ENCODE measurements at places on chromosomes 2 and 18. TPM values are rescaled to one million over a fixed set of nuclear protein-coding genes. Genes with fewer than 3 reads are reported as not detected.

DNA sequence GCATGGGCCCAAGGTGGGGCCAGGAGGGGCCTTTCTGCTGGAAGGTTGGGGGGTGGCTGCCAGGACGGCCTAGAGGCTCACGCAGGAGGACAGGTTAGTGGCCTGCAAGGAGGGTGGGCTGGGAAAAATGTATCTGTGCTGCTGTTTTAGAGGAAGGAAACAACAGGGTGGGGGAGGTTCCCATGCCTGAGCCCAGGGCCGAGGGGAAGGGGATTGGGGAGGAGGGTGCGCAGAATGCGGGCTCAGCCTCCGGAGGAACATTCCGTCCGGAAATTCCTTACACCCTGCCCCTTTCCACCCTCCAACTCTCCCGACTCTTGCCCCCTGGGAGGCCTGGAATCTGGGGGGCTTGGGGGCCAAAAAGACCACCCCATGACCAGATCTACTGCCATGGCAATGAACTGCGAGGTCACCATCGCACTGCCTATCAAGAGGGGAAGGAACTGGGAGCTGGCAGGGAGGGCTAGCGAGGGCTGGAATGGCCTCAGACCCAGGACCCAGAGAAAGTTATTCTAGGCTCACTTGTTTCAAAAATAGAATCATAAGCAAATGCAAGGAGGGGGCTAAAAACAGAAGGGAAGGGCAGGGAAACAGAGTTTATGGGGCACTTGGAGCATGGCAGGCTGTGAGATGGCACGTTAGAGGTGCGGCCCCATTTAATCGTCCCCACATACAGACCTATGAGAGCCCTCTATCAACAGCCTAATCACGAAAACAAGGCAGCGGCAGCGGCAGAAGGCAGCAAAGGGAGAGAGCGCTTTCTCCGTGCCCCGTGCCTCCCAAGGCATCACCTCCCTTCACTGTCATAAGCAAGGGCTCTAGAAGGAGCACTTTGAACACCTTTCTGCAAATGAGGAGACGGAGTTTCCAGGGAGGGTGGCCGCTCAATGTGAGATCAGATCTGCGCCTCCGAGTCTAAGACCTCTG lies 90.4 kb downstream of the TNS1 start:
- H3K27me3 ChIP-seq, result peaks cover 7% of the 10 kb centered on the region
- no peak for DNase-seq
- H3K4me1 ChIP-seq, result peaks cover 27% of the 10 kb centered on the region
- no peaks in the 10 kb centered on the region for H3K36me3 ChIP-seq
- peak overlapping the region; percentile 50 for H3K4me3 ChIP-seq

- H3K4me1 ChIP-seq, result peaks cover 5% of the 10 kb centered on the region
- DNase-seq, result no peak
- no peak overlapping the region for H3K4me3 ChIP-seq
- H3K27me3 ChIP-seq, result no peaks in the 10 kb centered on the region
Observed at GRCh38 chr2:14583059-14583458, 49.5 kb upstream of the LRATD1 start.

DNA sequence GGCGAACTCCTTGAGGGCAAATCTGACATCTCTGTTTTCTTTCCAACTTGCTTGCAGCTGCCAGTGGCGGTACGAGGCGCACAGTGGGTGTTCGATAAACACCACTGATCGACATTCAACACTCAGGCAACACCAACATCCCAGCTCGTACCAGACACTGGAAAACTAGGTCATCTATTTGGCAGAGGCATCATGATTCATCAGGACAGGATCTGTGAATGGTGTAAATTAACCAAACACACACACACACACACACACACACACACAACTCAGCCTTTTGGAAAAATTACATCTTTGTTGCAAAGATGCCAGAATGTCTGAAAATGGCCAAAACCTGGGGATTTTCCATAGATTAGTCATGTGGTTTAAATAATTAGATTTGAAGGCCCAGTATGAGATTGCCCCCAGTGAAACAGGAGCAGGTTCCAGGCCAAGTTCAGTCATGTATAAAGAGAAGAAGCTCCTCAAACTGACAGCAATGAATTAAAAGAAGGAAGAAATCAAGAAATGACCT lies 150.5 kb upstream of the NCKAP5 start:
- H3K4me3 ChIP-seq, result no peak overlapping the region
- H3K4me1 ChIP-seq, result 0 out of 2 replicates have a peak, but pooled peaks cover 3% of the 10 kb centered on the region
- DNase-seq, result no peak
- peaks cover 2% of the 10 kb centered on the region for H3K27me3 ChIP-seq
- 0 out of 2 replicates have a peak, but pooled peaks cover 3% of the 10 kb centered on the region for H3K36me3 ChIP-seq

- H3K4me1 ChIP-seq, result peaks cover 26% of the 10 kb centered on the region
- no peak for DNase-seq
- no peak overlapping the region for H3K27ac ChIP-seq
- no peaks in the 10 kb centered on the region for H3K27me3 ChIP-seq
- no peak overlapping the region for H3K4me3 ChIP-seq
Observed at GRCh38 chr2:191359133-191359532, 113.9 kb downstream of the MYO1B start.

DNA sequence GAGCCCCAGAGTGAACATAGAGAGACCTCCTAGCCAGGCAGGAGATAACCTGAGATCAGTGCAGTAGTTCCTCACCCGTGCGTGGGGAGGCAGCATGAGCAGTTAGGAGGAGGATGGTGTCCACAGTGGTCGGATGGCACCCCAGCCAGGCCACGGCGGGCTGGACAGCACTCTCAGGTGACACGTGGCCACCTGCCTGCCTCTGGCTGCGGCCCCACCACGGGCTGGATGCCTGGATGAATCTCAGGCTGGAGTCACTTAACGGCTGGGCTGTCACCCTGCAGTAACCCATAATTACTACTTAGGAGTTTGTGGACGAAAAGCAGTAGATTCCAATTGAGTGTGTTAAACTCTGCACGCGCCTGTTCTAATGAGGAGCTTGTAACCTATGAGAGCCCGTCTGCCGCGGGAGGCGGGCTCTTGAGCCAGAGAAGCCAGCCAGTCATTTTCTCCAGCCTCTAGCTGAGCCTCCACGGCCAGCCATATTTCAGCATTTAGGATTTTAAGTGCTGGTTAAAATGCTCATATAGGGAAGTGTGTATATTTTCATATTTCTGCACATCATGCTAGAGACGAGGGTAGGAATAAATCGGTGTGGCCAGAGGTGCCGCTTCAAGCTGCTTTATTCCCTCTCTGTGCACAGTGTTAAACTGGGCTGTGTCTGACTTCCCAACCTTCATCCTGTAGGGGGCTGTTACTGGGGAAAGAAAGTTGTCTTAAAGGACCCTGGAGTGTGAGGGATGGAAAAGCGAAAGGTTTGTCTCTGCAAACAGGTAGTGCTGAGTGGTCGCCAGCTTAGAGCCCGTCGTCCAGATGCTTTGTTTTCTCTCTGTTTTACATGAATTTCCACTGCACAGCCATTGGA lies 144.0 kb downstream of the GLI2 start:
- H3K4me3 ChIP-seq, result no peak overlapping the region
- H3K36me3 ChIP-seq, result no peaks in the 10 kb centered on the region
- 0 out of 2 replicates have a peak, but pooled peaks cover 2% of the 10 kb centered on the region for H3K27me3 ChIP-seq
- peaks cover 65% of the 10 kb centered on the region for H3K4me1 ChIP-seq
- 0 out of 2 replicates have a peak overlapping the region, but pooled peaks have one; percentile 32 for H3K27ac ChIP-seq

DNA sequence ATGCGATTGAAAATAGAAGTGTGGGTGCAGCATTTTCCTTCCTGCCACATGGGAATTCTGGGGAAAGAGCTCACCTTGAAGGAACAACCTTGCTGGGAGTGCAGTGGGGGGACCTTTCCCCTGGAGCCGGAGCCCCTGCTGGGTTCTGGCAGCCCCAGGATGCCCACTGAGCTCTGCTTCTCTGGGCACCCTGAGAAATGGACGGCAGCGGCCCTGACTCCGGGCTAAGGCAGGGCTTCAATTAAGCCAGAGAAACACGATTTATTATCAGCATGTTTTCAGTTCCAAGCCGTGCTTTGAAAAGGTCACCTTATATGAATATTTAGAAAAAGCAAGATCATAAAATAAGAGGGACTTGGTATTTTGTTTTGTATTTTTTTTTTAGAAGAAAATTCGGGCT lies 68.5 kb downstream of the KLHL29 start:
- H3K27me3 ChIP-seq, result no peaks in the 10 kb centered on the region
- H3K36me3 ChIP-seq, result no peaks in the 10 kb centered on the region
- H3K27ac ChIP-seq, result peak overlapping the region; percentile 41
- no peak overlapping the region for H3K4me3 ChIP-seq
- no peak for DNase-seq

- peaks cover 44% of the 10 kb centered on the region for H3K4me1 ChIP-seq
- peak; percentile 79 for DNase-seq
- no peak overlapping the region for H3K27ac ChIP-seq
- H3K27me3 ChIP-seq, result peaks cover 10% of the 10 kb centered on the region
- peak overlapping the region; percentile 81 for H3K4me3 ChIP-seq
Observed at GRCh38 chr2:79511320-79511951, 1.4 kb upstream of the CTNNA2 start.

DNA sequence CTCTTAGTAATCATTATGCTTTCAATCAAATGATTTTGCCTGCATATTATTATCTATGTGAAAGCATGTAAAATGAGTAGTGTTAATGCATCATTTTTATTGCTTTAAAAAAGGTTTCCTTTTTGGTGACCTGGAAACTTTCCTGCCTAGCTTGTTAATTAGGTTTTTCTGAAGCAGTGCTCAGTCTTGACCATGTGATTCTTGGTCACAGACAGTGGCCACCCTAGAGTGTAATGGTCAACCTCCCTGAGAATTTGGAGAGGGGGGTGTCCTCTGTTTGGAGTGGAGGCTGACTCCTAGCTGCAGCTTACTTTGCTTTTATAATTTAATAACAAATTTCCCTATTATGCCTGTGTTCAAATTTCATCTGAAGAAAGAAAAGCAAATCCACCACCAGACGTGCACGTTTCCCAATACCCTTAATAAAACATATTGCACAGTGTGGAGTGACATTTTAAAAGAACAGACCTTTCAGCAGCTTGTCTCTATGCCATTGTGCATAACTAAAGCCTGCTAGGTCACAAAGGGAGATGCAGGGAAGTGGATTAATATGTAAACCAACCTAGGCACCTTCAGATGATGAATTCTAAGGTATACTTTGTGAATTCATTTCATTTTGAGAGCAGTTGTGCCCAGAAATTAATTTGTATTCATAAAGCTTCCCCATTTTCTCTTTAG lies 130.6 kb downstream of the RPRM start:
- H3K27me3 ChIP-seq, result no peaks in the 10 kb centered on the region
- no peak overlapping the region for H3K4me3 ChIP-seq
- H3K4me1 ChIP-seq, result peaks cover 32% of the 10 kb centered on the region
- no peak for DNase-seq
- no peak overlapping the region for H3K27ac ChIP-seq
- peaks cover 7% of the 10 kb centered on the region for H3K36me3 ChIP-seq

DNA sequence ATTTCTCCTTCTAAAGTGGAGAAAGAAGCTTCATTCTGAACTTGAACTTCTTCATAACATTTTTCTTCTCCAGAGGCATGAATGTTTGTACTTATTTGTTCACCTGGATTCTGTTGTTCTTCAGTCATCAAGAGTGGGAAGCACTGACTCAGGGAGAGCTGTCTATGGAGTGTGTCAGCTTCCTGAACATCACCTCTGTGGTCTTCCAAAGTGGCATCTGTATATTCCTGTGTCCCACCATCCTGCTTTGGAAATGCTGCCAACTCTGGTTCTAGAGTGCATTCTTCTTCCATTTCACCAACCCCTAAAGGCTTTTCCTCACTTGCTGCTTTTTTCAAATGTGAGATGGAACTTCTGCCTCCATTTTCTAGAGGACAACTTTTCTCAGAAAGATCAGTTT lies 59.5 kb downstream of the TTN start:
- H3K36me3 ChIP-seq, result no peaks in the 10 kb centered on the region
- H3K27ac ChIP-seq, result no peak overlapping the region
- no peaks in the 10 kb centered on the region for H3K4me1 ChIP-seq

DNA sequence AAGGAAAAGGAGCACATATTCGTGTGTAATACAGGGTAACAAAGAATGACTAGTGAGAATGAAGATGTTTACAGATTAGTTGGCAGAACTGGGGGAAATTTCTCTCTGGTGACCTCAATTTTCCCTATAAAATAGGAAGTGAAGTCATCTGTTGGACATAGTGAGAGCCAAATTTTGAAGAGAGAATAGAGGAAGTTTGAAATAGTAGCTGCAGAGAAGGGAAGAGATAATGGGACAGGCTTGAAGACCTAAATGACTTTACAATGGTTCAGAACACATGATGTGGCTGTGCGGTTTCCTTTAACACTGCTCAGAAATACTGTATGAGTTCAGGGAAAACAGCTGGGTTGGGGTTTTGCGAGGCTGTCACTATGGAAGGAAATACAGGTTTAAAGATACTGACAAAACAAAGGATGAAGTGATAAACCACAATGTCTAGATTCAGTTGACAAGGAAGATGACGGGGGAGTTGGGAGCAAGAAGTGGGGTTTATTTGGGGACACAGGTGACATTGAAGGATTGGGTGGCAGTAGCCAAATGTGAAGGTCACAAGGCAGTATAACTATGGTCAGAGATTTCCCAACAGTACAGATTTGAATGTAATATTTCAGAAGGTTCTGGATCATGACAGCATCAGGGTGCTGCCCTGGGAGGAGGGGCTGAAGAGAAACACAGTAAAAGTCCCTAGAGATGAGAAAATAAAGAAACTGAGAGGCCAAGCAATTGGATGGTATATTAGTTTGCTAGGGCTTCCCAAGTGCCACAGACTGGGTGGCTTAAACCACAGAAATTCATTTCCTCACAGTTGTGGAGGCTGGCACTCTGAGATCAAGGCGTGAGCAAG lies 82.6 kb upstream of the TANK start:
- no peak overlapping the region for H3K4me3 ChIP-seq
- no peaks in the 10 kb centered on the region for H3K27me3 ChIP-seq
- no peak for DNase-seq
- peaks cover 35% of the 10 kb centered on the region for H3K4me1 ChIP-seq

DNA sequence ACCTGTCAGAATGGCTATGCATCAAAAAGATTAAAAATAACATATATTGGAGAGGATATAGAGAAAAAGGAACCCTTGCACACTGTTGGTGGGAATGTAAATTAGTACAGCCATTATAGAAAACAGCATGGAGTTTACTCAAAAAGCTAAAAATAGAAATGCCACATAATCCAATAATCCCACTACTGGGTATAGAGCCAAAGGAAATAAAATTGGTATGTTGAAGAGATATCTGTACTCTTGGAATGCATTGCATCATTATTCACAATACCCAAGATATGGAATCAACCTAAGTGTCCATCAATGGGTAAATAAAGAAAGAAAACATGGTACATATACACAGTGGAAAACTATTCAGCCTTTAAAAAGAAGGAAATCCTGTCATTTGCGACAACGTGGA lies 77.2 kb downstream of the C1D start:
- no peak for DNase-seq
- no peak overlapping the region for H3K27ac ChIP-seq
- H3K36me3 ChIP-seq, result peaks cover 5% of the 10 kb centered on the region
- no peaks in the 10 kb centered on the region for H3K4me1 ChIP-seq
- peaks cover 4% of the 10 kb centered on the region for H3K27me3 ChIP-seq

- H3K4me1 ChIP-seq, result peaks cover 18% of the 10 kb centered on the region
- H3K4me3 ChIP-seq, result peak overlapping the region; percentile 31
- H3K27me3 ChIP-seq, result peaks cover 40% of the 10 kb centered on the region
- H3K36me3 ChIP-seq, result no peaks in the 10 kb centered on the region
Observed at GRCh38 chr2:71001981-71002570, 7.4 kb upstream of the TEX261 start.

GATA6 gene
- total RNA-seq, result 0.21 TPM

FOSL2 gene
- 4.5 TPM for total RNA-seq

RSAD2 gene
- total RNA-seq, result not detected

WNT10A gene
- not detected for total RNA-seq

AQP12B gene
- total RNA-seq, result not detected

ENOSF1 gene
- total RNA-seq, result 44.1 TPM

GNAL gene
- 26.7 TPM for total RNA-seq

SP140 gene
- total RNA-seq, result 0.16 TPM
